Tongue (tissue), 3 donors: ENCODE measurements at places on chromosomes 3 and 15.
A peak's percentile ranks its signal among the peaks of the same experiment; 100 is the strongest.

DNA sequence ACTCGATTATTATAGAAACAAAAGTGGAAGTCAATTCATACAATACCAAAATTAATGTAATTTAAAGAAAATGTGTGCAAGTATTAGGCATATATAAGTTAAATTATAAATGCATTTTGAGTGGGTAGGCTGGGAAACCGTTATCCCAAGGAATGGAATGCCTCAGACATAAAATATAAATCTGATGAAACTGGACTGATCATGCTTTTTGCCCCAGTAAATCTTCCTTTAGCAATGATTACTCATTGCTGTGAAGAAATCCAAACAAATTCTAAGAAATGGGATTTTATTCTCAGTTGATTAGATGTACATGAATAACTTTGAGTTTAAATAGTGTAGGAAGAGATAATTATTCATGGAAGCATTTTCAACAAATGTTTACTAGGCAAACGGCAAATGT, 185.5 kb upstream of the KCNMB2 start:
- DNase-seq: no peak

DNA sequence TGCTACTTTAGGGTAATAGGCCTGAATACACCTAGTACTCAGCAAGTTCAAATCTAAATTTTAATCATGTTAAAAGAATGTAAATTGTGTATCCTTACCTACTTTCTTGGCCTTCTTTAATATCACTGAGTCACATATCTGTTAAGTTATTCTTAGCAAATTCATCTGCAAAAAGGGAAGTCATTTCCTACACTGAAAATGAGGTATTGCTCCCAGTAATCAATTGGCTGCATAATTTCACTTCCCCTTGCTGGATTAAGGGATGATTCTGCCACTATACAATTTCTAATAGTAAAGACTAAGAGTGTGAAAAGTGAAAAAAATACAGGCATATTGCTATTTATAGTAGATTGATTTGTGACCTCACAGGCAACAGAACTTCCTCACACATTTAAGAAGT, 47.8 kb downstream of the CCDC54 start:
- DNase-seq: no peak

DNA sequence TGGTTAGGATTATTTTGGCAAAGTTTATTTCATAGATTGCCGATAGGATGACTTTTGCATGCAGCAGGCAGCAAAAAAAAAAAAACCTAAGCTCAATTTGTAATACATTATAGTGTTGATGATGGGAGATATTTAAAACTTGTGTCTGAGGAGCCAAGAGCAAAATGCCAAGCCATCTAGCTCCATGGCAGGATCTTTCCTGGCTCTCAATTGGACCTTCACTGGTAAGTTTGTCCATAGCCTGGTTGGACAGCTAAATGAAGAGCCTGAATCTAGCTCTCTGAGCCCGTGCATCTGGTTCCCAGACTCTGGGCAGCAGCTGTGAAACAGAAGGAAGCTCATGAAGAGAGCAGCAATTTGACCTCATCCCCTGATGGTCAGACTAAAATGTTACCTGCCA, 17.5 kb downstream of the STAC start:
- peak; percentile 21 for DNase-seq

GRCh38 chr3:20324664-20325478, 138.9 kb upstream of the SGO1 start:
- no peak for DNase-seq

DNA sequence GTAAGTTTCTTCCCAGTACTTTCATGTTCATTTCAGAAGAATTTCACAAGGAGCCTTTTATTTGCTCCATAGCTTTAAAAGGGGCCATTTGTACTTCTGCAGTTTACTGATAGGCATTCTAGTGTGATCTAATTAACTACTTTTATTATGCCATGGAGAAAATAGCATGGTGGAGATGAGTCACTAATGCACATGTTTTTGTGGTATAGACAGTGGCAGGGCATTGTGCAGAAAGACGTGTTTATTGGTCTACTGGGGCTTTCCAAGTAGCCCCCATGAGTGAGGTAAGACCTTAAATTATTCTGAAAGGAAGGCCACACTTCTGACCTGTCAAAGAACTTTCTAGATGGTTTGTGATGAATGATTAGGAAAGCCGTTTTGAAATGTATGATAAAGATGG, 810.0 kb upstream of the NR2F2 start:
- DNase-seq: no peak

DNA sequence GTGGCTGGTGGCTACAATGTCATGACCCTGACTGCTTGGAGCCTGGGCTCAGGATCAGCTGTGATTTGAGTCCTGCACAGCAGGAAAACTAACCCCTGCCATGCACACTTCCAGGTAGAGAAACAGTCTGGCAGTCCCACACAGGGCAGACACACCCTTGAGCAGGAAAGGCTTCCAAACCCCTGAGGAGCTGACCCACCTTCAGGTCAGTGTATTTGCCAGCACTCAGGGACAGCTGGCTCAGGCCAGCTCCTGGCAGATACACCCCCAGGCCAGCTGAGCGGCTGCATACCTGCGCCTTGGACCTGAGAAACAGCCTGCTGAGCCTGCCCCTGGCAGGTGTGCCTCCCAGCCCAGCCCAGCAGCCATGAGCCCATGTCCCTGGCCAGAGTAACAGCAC, 22.2 kb upstream of the CDAN1 start:
- DNase-seq: no peak

DNA sequence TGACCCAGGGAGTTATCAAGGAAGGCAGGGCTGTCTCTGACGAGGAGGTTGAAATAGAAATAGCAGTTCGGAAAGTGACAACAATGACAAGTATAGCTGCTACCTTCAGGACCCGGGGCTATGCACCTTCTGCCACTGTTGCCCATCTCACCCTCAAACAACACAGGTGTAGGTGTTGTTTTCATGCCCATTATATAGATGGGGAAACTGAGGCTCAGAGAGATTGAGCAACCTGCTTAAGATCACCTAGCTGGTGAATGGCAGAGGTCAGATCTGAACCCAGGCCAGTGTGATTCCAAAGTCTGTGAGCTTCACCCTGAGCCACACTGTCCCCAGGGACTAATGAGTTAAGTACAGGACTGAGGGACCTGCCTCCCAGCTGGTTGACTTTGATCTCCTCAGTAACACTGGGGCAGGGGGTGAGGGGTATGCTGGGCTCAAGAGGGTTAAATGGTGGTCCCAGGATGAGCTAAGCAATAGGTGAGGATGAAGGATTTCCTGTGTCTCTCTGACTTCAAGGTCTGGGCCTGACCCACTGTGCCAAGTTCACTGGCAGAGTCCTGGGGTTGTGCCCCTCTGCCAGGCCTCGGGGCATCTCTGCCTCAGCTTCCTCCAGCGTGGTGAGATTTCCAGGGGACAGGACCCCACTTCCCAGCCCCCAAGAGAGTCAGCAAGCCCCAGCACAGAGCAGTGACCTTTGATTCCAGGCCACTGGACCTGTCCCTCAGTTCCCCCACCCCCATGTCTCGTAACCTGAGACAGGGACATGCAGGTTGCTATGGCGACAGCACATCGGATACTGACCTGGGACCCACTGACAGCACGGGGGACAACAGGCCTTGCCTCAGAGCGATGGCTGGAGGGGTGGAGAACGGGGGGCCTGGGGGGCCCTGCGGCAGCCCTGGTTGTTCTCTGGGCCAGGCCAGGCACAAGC, 35.0 kb downstream of the ATP2B2 start:
- no peak for DNase-seq

GRCh38 chr15:41782371-41783282, 8.3 kb downstream of the MAPKBP1 start:
- DNase-seq: no peak

- peak; percentile 67 for DNase-seq
These were observed 767.7 kb upstream of the ALCAM start for GRCh38 chr3:104598848-104599511.

- no peak for DNase-seq
These were observed 111.5 kb downstream of the TBL1XR1 start for GRCh38 chr3:177085794-177086193.

- no peak for DNase-seq
These were observed 358.0 kb upstream of the TGFBR2 start for GRCh38 chr3:30248423-30248822.

- DNase-seq: no peak
These were observed 163.7 kb downstream of the MEIS2 start for GRCh38 chr15:36936613-36937012.

- DNase-seq: peak; percentile 70
These were observed 79.6 kb downstream of the IGF2BP2 start for GRCh38 chr3:185744997-185745843.

GRCh38 chr15:66629817-66630576, 64.2 kb upstream of the LCTL start:
- no peak for DNase-seq

- DNase-seq: no peak
These were observed 565.3 kb downstream of the CADM2 start for GRCh38 chr3:85524104-85524503.

- no peak for DNase-seq
These were observed 11.7 kb upstream of the SPATA12 start for GRCh38 chr3:57048728-57049127.

- DNase-seq: no peak
These were observed 310.3 kb downstream of the GBE1 start for GRCh38 chr3:81451140-81451539.

GRCh38 chr3:65901226-65901625, 137.5 kb downstream of the MAGI1 start:
- no peak for DNase-seq

GRCh38 chr3:177281292-177282118, 84.2 kb upstream of the TBL1XR1 start:
- DNase-seq: no peak

- peak; percentile 70 for DNase-seq
These were observed 27.5 kb downstream of the PLSCR5 start for GRCh38 chr3:146577662-146578061.

- DNase-seq: no peak
These were observed 31.9 kb downstream of the PCCB start for GRCh38 chr3:136281966-136282520.

- DNase-seq: peak; percentile 54
These were observed 20.1 kb upstream of the FSTL1 start for GRCh38 chr3:120470870-120471269.

DNA sequence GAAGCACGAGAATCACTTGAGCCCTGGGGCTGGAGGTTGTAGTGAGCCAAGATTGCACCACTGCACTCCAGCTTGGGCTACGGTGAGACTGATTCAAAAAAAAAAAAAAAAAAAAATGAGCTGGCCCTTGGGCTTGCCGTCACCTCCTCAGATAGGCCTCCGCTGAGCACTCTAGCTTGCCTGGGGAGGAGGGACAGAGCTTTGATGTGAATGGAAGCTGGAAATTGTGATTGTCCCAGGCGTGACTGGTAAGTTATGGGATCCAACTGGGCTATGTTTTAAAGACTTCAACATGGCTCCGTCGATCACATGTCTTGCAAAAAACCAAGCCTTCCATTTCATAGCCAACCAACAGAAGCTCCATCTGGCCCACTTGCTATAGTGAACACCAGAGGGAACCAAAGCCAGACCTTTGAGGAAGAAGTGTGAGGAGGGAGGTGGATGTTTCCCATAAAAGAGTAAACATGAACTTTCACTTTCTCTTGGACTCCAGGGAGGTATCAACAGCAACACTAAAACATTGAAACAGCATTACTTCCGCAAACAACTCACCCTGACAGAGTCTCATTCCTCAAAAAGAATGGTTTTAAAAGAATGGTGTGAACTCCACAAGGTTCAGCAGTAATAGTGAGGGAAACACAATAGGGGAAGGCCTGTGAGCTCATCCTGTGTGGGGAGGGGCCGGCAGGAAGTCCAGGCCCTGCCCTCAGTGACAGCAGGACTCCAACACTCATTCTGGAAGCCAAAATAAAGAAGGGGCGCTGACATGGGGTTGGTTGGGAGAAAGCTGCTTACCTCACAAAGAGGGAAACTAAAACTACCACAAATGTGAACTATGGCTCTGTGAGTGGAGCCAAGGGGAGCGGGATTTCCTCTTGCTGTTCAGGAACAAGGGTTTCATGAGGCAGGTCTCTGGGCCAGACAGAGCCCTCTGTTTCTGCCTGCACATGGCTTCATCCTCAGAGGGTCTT, 59.2 kb upstream of the IL12A start:
- DNase-seq: peak; percentile 30

GRCh38 chr3:137687181-137687879, 76.8 kb upstream of the SOX14 start:
- no peak for DNase-seq

DNA sequence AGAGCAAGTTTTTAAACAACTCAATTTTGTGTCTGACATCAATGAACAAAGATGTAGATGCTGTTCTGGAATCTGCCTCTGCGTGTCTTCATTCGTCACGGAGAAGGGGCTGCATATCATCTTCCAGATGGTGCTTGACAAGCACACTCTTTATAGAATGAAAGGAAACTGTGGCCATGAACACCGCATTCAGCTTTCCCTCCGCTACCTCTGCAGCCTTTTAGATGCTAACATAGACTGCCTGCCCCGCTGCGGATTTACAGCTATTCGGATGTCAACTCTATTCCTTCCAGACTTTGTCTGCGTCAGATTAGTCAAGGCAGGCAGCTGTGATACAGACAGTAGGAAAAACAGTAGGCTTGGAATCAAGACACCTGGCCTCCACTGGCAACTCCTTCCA, 232.9 kb downstream of the TJP1 start:
- DNase-seq: peak; percentile 69

- peak; percentile 89 for DNase-seq
These were observed 32.8 kb downstream of the LOXL1 start for GRCh38 chr15:73959012-73959581.
